ENCODE measurements at places on chromosomes 7 and 10.

- DNase-seq, result no peak
These were observed 217.1 kb downstream of the PRPF18 start for GRCh38 chr10:13803566-13804554.

DNA sequence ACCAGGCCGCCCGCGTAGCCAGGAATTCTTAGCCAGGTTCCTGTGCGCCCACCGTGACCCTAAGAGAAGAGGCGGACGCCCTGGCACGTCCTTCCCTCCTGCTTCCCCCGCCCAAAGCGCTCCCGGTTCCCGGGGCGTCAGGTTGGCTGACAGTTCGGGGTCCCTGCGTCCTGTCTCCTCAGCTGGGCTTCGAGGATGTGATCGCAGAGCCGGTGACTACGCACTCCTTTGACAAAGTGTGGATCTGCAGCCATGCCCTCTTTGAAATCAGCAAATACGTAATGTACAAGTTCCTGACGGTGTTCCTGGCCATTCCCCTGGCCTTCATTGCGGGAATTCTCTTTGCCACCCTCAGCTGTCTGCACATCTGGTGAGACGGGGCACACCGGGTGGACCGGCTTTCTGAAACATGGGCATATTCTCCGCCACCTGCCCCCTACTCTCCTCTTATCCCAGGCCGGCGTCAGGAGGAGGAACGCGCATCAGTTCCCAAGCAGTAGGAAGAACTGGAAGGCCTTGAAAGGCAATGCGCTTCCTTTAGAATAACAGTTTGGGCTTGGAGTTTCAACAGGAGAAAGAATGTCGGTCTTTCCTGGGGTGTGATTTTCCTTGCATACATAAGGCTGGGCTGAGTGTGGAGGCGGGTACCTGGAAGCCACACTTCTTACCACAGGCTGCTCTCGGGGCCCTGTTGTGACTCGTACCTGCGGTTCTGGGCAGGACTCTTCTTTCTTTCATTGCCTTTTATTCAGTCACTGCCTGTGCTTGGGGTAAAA, 728 bp downstream of the CAV2 start:
- DNase-seq, result peak; percentile 19

- DNase-seq, result no peak
These were observed 627 bp upstream of the FLNC start for GRCh38 chr7:128829391-128830166.

DNA sequence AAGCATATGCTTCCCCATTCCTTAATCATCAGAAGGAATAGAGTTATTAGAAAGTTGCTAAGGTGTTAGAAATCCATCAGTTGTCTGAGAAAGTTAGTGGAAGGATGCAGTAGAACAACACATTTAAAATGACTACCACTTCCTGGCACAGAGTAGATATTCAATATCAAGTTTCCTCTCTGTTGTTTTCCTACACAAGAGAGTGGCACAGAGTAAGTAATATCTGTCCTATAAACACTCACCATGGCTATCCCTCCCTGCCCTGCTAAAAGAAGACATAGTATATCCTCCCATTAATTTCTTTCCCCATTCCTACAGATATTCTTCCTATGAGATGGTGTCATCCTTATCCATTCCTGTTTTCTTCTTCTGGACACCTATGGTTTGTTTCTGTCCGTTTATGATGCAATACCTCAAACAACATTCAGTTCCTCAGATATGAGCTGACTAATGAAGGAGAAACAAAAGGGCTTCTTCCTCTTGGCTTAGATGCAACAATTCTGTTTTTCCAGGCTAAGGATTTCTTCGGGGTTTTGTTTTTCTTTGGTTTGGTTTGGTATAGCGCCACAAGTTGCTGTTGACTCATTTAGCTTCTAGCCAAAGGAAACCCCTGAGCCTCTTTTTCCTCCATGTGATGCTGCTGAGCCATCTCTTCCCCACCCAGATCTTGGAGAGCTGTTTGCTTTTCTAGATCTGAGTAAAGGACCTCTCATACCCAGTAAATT, 32.9 kb upstream of the BPGM start:
- no peak for DNase-seq

DNA sequence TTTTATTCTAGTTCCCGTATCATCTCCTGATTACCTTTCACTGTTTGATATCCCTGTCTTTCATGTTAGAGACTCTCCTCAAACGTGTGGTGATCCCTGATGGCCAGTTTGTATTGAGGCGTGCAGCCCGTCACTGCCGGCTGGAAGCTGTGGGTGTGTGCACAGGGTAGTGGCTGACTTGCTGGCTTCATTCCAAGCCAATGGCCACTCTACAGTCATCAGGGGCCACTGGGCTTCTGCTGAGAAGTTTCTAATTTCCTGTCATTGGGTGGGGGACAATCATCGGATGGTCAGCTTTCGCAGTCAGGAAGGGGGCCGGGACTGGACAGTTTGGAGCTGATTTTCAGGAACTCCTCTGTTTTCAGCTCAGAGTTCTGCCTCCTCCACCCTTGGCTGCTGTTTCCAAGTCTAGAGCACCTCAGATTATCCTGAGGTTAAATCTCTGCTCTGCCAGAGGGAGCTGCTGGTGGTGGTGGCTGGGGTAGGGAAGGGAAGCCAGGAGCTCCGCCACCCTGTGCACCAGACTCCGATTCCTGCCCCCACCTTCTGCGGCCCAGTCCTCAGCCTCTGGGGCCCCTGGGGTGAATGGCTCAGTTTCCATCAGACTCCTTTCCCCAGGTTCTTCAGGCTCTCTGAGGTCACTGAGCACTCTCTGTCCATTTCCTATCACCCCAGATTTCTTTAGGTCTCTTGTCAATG, 34.9 kb downstream of the BAIAP2L1 start:
- no peak for DNase-seq

All from CD4-positive, alpha-beta T cell treated with Interleukin-1 beta for 1 hour (primary cell).